GF-D8 (cell line): ENCODE measurements at places on chromosomes 11 and 22.

- no peak for DNase-seq
These were observed 73.2 kb upstream of the FGF3 start for GRCh38 chr11:69892237-69892985.

DNA sequence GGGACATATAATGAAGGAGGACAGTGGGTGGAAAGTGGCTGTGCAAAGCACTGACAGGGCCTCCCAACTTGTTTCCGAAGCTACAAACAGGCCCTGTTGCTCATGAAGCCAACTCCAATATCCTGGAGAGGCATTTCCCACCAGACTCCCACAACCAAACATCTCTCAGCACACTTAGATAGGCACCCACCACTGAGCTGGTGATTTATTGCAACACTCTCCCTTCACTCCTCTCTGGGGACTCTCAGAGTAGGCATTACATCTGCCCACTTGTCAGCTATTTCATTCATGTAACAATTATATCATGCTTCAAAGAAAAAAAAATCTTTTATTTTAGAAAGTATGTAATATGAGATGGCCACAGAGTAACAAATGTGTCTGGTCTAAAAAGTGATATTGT lies 32.1 kb upstream of the PPP2R1B start:
- no peak for DNase-seq

GRCh38 chr11:62673196-62673525 lies 1.1 kb upstream of the LBHD1 start:
- DNase-seq: no peak

DNA sequence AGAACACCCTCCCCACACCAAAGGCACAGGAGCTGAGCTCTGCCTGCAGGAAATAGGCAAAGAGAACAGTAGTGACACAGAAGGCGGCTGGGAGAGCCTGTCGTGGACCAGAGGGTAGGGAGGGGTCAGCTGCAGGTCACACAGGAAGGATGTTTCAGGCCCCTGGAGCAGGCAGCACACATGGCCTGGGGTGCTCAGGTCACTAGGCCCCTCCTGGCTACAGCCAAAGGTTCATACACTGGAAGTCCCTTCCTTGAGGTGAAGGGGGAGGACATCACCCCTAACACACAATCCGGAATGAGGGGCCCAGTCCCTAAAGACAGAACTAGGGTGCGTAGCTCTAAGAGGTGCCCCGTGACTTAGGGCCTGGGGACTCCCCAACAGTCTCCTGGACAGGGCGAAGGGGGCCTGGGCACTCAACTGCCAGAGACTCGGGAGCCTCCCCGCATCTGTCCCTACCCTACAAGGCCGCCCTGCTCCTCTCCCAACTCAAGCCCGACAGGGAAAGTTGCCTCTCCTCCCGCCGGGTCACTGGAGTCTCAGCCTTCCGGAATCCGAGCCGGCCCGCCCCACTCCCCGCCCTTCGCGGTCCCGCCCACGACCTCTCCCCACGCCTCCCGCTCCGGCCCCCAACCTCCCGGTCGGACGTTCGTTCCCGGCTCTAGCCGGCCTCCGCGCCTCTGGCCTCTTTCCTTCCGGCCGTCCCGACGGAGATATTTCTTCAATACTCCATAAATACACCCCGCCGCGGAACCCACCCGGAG lies at the start of gene CYB5R2:
CYB5R2 (minus strand) TSS at position 541 of the 764 bp plus-strand sequence. CDS start 675 bp downstream, outside the sequence.
- DNase-seq: no peak

- no peak for DNase-seq
These were observed 1680.6 kb upstream of the RAG2 start for GRCh38 chr11:38278457-38279141.

GRCh38 chr22:32327066-32327465 lies 30.6 kb upstream of the RFPL3 start:
- DNase-seq: no peak

DNA sequence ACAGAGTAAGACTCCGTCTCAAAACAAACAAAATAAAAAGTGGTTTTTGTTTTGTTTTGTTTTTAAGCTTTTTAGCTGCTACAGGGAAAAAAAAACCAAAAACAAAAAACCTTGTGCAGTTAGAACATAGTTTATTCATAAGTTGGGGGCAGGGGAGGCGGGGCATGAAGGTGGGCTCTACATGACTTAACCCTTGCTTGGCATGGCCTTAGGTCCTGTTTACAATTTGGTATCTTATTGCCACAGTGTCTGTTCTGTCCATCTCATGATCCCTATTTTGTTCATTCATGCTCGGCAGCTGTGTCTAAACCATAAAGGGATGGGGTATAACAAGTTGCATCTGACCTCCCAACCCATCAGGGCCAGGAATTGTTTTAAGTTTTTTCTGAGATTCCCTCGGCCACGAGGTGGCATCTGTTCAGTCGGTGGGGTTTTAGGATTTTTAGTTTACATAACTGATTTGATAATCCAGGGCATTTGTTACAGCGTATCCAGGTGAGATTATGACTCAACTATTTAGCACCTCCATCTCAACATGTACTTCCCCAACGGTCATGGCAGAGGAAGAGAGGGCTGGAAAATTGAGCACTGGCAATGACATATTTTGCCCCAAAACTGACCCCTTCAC lies 6.9 kb downstream of the AP5B1 start:
- no peak for DNase-seq

DNA sequence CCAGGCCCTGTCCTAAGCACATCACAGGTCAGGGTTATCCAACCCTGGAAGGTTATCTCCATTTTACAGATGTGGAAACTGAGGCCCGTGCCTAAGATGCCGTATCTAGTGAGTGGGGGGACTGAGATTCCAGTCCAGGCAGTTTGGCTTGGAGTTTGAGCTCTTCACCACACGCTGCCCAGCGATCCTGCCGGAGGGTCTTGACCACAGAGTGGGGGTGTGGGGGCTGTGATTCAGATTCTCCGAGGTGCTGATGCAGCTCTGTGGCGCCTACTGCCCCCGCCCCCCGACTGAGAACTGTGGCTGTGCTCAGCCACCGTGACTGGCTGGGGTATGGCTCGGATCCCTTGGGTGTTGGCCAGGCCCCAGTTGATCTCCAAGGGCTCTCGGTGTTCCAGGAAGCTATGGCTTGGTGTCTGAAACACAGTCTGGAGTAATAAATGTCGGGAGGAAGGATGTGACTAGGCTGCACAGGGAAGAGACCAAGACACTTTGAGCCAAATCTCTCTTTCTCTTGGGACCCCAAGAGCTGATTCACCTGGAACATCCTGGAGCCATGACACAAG lies 60.6 kb upstream of the RASD2 start:
- no peak for DNase-seq

- no peak for DNase-seq
These were observed 59.6 kb downstream of the ST14 start for GRCh38 chr11:130219148-130219547.
